ENCODE measurements at places on chromosomes 16 and 17. TPM values are rescaled to one million over a fixed set of nuclear protein-coding genes. Genes with fewer than 3 reads are reported as not detected.
A peak's percentile ranks its signal among the peaks of the same experiment; 100 is the strongest.

The MMP2 gene
- total RNA-seq, result not detected

The RHBDL1 gene
- total RNA-seq, result 0.89 TPM

DNA sequence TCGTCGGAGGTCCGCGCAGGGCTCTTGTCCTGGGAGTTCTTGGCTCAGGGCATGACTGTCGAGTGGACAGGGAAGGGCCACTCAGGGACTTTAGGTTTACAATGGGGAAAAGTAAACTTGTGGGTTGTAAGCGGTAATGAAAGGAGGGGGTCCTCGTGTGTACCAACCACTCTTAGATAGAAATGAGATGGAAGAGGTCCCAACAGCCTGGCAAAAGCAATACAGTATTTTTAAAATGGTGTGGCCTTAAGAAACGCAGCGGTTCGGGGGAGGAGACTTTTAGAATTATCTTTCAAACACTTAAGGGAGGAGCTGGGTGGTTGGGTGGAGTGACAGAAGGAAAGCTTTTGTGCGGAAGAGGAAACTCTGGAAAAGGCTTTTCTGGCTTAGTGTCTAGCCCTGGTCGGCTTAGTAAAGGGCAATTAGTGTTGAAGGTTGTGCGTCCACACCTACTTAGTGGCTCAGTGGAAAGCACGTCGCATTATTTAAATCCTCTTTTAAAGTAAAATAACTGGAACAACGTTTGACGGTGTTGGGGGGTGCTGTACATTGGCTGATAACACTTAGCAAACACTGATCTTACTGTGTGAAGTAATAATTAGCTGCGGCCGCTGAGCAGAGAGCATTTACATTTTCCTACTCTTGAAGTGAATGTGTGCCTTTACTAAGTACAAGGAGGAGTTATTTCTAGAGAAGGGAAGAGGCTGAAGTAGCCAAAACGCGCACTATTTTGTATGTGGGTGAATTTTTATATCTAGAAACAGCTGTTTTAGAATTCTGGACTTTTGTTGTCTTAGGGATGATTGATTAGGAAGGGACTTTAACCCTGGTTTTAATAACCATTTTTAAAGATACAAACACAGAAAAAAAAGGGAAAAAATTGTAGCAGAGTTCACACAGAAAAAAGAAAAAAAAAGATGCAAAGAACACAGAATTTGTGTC lies 1.0 kb downstream of the WSB1 start:
- peak; percentile 67 for DNase-seq

DNA sequence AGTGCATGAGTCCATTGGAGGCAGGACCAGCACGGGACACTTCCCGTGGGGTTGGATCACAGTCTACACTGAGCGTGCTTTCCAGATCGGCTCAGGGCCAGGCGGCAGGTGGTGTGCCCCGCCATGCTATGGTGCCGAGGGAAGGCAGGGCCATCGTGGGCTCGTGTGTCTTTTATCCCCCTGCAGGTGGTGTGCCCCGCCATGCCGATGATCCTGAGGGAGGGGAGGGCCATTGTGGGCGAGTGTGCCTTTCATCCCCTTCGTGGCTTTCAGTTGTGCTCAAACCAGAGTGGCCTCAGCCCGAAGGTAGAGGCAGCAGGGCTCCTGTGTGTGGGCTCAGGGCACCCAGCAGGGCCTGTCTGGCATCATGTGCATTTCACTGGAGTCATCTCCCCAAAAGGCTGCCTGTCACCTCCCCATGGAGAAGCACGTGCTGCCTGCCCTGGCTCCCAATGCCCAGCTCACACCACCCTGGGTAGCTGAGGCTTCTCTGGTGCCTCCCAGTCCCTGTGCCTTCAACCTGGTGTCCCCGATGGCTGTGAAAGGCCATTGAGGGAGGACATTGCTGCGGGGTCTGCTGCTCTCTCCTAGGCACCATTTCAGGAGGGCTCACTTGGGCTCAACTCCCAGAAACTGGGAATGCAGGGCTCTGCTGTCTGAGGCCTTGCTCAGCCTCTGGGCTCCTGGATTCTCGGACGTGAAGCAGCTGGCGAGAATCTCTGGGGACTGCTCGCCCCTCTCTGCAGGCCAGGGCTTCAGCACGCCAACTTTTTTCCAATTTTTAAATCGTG lies 207.6 kb downstream of the NPIPB11 start:
- no peak for DNase-seq

DNA sequence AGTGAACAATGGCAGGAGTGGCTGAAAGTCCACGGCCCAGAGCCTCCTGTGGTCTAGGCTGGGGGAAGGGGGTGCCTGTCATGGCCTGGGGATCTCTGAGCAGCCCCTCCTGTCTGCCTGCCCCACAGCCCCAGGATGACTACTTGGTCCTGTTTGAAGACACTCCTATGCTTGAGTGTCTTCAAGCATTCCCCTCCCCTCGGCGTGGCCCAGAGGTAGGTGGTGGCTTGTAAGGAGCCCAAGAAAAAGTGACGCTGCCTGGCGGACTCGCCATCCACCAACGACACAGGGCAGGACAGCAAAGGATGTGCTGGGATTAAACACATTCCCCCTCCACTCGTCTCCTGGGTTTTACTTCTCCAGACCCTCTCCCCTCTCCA lies 5.7 kb downstream of the SULT1A1 start:
- no peak for DNase-seq
